ENCODE measurements at places on chromosomes 1 and 21.
A peak's percentile ranks its signal among the peaks of the same experiment; 100 is the strongest.

GRCh38 chr1:25738499-25738898 lies 61.5 kb upstream of the SELENON start:
- DNase-seq, result no peak

GRCh38 chr1:235917267-235917811 lies 50.6 kb upstream of the LYST start:
- DNase-seq, result peak; percentile 29

DNA sequence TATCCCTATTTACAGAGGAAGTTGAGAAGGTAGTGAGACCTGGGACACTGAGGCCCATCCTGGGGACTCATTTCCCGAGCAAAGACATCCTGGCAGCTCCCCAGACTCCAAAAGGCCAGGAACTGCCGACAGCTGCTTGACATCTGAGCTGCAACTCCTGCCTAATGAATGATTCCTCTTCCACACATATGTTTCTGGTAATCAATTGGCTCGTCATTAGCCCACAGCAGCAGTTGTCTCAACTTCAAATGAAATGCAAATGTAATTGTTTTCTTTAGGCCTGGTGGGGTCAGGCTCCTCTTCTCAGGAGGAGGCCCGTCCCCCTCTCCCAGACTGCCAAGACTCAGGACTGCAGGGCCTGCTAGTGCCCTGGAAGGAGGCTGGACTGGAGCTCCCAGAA lies 61.8 kb upstream of the DISP3 start:
- DNase-seq, result no peak

DNA sequence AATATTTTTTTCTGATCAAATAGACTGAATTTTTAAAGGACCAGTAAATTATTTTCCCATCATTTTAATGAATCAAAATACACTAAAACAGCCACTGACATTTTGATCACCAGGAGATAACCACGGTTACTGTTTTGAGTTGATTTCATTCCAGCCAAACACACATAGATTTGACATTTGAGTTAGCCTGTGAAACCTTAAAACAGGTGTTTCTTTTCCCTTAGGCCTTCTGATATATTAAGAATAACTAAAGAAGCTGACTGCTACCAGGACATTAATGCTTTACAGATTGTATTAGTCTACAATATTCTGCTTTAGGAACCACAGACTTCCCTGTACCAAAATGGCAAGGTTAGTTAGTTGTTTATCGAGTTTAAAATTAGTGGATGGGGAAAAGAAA lies 193.4 kb downstream of the OMA1 start:
- DNase-seq, result no peak

- DNase-seq, result no peak
These were observed 136.1 kb upstream of the HOOK1 start for GRCh38 chr1:59678493-59679228.

- DNase-seq, result no peak
These were observed 39.5 kb upstream of the MCOLN3 start for GRCh38 chr1:85087659-85088407.

DNA sequence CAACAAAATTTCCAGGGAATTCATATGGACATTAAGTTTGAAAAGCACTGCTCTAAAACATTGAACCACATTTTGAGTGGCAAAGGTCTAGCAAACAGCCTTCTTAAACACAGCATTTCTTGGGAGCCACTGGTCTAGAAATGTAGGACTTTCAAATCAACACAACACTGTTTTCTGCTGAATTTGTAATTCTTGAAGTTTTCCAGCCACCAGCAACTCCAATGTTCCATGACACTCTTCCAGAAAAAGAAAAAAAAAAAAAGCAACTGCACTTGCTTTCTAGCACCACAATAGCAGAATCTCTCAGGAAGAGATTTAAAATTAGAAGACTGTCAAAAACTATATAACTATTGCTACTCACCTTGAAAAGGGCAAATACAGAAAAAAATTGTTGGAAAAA lies 4.5 kb downstream of the SYDE2 start:
- no peak for DNase-seq

- no peak for DNase-seq
These were observed 75.6 kb upstream of the COA6 start for GRCh38 chr1:234297668-234298067.

DNA sequence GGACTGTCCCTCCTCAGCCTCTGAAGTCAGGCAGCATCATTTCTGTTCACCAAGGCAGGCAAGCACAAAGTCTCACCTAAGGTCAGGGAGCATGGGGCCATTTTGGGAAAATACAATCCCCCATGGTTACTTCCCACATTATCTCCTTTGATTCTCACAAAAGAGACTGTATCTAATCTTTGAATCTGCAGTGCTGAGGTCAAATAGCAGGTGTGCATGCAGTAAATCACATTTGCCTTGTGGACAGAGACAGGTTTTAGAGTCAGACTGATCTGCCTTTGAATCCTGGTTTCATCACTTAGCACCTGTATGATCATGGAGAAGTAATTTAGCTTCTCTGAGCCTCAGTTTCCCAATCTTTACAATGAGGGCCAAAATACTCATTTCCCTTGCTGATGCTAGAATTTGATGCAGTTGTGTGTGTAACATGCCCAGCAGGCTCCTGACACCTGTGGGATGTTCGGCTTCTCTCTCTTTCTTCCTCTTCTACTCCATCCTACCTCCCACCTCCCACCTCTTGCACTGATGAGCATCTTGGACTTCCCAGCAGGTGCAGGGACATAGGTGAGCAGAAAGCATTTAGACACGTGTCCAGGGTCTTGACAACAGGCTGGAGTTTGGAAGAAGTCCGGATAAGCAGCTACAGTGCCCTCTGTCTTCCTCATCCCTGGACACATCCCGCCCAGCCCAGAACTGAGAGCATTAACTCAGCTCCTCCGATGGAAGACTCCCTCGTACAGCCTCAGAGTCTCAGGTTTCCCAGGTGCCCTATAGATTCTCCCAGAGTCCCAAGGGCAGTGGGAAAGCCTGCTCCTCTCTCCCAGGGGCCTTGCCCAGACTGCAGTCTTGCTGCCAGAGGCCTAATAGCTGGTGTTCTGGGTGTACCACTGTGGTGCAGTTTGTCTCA lies 18.9 kb downstream of the NENF start:
- no peak for DNase-seq

GRCh38 chr1:156656806-156657740 lies 15.2 kb downstream of the BCAN start:
- DNase-seq, result peak; percentile 52

GRCh38 chr1:150183061-150183460 lies 33.3 kb downstream of the PLEKHO1 start:
- no peak for DNase-seq

- DNase-seq, result no peak
These were observed 50.8 kb upstream of the WNT2B start for GRCh38 chr1:112457955-112458354.

DNA sequence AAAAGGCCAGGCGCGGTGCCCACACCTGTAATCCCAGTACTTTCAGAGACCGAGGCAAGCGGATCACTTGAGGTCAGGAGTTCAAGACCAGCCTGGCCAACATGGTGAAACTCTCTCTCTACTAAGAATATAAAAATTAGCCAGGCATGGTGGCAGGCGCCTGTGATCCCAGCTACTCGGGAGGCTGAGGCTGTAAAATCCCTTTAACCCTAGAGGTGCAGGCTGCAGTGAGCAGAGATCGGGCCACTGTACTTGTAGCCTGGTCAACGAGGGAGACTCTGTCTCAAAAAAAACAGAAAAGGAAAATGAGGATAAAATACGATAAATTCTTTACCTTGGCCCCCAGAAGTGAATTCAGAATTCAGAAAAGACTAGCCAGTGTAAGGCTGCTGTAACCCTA lies 1.6 kb downstream of the TMEM50B start:
- DNase-seq, result no peak

DNA sequence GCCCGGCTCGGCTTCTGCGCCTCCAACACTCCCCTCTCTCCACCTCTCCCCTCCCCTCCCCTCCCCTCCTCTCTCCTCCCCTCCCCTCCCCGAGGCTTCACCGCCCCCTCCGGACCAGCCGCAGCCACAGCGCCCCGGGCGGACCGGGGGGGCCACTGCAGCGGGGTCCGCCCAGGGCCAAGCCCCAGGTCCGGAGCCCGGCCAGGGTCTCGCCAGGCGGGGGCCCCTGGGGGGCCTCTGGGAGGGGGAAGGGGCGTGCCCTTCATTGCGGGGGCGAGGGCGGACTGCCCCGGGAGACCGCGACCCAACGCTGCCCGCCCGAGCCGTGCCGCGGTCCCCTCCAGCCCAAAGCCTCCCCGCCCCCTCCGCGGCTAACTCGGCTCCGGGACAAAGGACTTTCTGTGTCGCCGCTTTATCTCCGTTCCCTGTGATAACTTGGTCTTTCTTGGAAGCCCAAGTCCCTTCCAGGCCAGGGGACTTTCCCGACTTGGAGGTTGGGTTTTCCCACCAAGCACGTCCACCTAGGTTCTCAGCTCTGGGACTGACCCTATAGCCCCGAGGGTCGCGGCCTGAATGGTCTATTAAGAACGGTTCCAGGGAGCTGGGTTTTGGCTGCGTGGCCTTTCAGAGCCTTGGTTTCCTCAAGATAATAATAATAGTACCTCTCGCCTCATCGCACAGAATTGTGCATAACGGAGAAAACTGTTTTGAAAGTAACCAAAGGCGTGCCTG lies at the start of gene UBQLN4:
UBQLN4 (minus strand) TSS at position 31 of the 732 bp plus-strand sequence. CDS start 97 bp downstream, outside the sequence.
- peak; percentile 64 for DNase-seq

GRCh38 chr1:39214714-39214997 lies 10.2 kb downstream of the MACF1 start:
- DNase-seq, result no peak

GRCh38 chr1:2789986-2790581 lies 11.4 kb downstream of the TTC34 start:
- DNase-seq, result no peak

GRCh38 chr1:111615870-111616715 lies 3.5 kb upstream of the RAP1A start:
- DNase-seq, result no peak

- no peak for DNase-seq
These were observed 11.5 kb upstream of the PSRC1 start for GRCh38 chr1:109294481-109294880.

DNA sequence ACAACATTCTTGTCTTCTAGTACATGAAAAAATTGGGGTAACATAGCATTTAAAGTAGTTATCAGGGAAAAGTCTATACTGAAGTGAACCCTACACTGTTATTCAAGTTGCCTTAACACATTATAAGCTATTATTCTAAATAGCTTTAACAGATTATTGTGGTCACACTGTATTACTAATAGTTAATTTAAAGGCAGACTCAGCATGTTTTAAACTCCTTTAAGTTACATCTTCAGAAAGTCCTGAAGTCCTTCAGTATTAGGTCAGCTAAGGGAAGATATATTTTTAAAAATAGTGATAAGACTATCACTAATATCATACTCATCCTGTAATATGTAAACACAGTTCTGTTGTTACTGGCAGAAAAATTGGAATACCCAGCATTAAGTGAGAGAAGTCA lies 67.4 kb downstream of the GPR137B start:
- no peak for DNase-seq

- no peak for DNase-seq
These were observed 39.4 kb downstream of the ZP4 start for GRCh38 chr1:237851210-237851845.

DNA sequence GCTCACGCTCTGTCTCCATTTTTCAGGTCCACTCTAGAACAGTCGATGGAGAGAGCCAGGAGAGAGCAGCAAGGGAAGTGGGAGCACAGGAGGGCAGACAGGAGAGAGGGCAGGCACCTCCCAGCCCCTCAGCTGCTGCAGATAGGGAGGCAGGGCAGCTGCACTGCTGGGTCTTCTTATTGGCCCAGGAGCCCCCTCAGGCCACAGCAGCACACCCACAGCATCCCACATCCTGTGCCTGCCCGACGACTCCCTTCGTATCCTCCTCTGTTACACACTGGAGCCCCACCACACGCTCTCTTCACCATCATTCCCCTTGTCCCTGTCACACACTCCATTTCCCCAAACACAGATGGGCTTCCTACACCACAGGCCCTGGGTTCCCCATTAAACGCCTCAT lies 13.7 kb upstream of the ARTN start:
- DNase-seq, result no peak

GRCh38 chr1:64223329-64224151 lies 20.1 kb downstream of the UBE2U start:
- no peak for DNase-seq

DNA sequence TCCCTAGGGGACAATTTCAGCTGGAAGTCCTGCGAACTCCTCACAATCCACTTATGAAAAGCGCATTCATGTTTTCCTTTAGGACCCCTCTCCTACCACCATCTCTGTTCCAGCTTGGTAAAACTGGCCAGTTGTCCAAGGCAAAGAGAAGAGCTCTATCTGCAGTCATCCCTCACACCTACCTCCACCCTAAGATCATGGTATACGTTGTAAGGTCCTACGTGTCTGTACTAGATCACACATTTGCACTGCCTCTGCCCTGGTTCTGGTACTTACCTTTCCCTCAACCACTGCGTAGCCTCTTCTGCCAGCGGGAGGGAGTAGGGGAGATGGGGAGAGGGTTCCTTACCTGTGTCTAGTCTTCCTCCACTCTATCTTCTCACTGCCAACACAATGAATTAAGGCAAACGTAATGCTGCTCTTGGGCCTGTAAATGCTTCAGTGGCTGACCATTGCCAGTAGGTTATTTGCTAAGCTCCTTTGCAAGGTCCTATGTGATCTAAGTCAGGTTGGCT lies 739 bp upstream of the NUP133 start:
- DNase-seq, result no peak

DNA sequence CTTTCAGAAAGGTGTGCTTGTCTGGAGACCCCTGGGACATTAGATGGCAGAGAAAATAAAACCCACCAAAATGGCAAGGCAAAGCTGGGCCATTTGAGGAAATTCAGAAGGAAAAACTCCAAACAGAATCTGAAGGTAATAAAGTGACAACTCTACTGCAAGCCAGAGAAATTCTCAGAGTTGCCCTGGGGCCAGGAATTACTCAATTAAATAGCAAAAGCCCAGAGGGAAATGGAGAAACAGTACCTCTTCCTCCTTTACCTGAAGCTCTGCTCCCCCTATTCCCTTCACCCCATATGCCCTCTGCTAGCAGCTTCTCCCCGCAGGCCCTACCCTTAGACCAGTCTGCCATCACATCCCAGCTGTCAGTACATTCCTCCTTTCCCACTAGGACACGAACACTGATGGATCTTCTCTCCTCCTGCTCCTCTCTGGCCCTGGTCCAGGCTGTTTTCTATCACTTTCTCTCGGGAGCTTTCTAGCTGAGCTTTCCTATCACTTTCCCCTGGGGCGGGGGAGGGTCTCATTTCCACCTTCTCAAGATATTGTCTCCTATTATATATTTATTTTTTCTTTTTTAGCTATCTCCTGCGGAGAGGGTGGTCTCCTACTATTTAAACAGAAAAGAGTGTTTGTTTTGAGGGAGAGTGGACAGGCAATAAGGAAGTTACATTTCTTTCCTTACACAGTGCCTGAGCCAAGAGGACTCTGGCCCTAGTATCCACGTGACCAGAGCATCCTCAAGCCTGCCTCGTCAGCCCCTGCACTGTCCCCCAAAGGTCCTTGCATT lies 47.7 kb upstream of the RBM15 start:
- no peak for DNase-seq

- DNase-seq, result no peak
These were observed at the start of gene KCNJ15 for GRCh38 chr21:38256599-38257302. Gene KCNJ15 (plus strand): TSS chr21:38256991. CDS start chr21:38299262, 42,271 bp downstream.
